ENCODE measurements at places on chromosomes 11 and 22.

- DNase-seq = no peak
These were observed 15.3 kb downstream of the OR51M1 start for GRCh38 chr11:5398936-5399335.

DNA sequence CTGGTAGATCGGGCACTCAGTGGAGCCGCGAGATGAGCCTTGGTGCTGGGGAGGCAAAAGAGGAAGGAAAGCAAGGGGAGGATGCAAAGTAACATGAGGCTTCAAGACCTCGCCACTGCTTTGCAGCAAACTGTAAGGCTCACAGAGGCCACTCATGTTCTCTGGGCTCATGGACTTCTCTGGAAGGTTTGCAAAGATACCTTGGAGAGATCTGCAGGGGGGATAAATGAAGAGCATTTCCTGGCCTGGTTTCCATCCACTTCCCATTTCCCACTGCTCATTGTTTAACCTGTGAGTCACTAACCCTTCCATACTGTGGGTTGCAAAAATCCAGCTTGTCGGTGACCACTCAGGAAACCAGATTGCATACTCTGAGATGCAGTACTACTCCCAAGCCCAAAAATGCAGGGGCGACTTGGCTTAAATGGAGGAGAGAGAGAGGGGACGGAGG is 38.5 kb downstream of the OSBP2 start:
- DNase-seq = no peak

GRCh38 chr11:101345891-101346290 is 216.3 kb upstream of the PGR start:
- DNase-seq = no peak

DNA sequence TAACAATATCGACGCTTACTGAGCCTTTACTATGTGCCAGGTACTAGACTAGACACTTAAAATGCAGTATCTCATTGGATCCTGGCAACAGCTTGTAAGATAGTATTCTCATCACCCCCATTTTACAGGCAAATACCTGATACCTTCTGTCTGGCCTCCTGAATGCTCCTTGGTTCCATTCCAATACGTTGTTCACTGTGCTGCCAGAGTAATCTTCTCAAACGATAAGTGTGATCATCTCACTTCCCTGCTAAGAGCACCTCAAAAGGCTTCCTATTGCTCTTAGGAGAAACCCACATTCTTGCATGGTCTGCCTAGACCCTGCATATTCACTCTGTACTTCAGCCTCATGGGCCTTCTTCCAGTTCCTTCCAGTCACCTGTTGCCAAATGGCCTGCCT is 1.3 kb upstream of the NRIP3 start:
- DNase-seq = no peak

DNA sequence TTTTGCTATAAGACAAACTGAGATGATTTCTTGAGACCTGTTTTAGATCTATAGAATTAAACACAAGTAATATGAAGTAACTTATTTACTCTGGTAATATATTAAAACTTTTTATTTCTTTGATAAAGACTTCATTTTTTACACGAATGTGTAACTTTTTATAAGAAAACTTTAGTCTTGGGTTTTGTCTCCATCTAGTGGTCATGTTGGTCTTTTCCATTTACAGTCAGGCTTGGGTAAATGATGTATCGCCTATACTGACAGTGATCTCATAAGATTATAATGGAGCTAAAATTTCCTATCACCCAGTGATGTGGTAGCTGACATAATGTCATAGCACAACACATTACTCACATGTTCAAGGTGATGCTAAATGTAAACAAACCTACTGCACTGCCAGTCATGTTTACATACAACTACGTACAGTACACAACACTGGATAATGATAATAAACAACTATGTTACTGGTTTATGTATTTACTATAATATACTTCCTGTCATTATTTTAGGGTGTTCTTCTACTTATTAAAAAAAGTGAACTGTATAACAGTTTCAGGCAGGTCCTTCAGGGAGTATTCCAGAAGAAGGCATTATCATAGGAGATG is 7.5 kb upstream of the C11orf97 start:
- peak; percentile 60 for DNase-seq

DNA sequence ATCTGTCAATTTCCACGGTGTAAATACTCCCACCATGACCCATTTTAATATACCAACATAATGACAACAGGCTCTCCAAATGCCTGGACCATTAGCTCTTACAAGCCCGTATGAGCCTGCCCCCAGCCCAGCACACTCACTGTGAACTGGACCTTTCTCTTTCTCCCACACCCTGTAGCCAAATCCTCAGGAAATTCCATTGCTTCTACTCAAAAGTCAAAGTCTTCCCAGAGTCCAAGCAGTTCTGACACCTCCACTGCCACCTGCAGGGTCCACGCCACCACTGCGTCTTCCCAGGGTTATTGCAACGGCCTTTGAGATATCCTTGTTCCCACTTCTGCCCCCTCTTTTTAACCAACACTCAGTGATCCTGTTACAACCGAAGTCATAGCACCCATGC is 110.1 kb upstream of the ASPHD2 start:
- DNase-seq = no peak

- no peak for DNase-seq
These were observed 14.0 kb downstream of the DDX25 start for GRCh38 chr11:125918140-125918840.

DNA sequence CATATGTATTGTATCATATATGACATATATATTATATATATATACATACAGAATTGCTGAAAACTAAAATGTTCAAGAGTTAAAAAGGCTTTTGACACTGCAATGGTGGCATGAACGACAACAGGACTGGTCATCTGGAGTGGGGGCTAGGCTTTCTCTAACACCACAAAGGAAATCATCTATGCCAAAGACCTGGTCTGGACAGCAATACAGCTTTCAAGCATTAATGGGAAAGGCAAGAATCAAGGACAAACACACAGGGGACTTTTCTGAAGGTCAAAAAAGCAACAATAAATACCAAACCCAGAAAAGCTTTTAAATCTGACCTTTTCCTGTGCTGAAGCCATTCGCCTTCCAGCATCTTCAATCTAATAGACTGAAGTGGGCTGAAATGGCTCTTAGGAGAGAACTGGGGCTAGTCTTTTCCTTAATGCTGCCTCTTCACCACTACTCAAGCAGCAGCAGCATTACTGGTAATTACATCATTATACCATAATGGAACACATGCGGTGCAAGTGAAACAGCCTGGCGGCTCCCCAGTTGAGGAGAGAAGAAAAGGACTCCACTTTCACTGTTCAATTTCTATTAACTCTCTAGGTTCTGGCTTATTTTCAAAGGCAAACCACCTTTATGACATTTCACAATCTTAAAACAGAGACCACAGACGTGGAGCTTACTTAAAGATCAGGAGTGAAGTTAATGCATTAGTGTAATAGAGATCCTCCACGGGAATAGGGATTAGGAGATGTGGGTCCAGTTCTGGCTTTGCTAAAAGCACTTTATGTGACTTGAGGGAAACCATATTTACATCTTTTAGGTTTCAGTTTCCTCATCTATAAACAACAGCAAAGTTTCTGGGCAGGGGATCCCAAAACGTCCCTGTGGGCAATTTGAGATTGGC is 63.0 kb downstream of the GAB2 start:
- peak; percentile 23 for DNase-seq

DNA sequence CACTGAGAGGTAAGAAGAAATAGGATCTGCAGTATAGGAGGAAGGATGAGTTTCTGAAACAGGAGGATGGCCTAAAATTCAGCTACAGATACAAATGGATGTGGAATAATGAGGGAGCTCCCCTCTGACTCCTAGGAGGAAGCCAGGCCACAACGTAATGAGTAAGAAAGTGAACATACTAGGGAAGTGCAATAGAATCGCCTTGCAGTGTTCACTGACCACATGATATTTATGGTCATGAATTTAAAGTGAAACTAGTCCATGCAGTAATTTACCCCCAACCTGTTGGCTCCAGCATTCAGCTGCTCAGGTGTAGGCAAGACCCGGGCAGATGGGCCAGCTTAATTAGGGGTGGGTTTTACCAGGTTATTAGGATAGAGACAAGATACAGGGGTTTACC is 101.7 kb downstream of the DEUP1 start:
- no peak for DNase-seq

GRCh38 chr11:35056391-35057093 is 82.4 kb upstream of the CD44 start:
- DNase-seq = no peak

DNA sequence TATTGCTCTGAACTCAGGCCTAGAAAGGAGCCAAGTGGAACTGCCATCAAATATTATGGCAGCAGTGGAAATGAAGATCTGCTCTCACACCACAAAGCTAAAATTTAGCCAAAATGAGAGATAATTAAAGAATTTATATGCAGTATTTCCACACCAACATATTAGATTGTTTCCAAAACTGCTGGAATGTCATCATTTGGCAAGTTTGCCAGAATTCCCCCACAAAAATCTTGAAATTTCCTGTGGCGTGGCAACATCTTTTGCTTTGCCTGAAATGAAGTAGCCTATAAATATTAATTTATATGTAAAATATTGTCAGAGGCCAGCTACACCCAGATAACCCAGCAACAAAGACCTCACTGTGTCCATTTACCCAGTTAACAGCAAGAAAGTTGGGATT is 13.8 kb downstream of the C11orf71 start:
- DNase-seq = no peak

DNA sequence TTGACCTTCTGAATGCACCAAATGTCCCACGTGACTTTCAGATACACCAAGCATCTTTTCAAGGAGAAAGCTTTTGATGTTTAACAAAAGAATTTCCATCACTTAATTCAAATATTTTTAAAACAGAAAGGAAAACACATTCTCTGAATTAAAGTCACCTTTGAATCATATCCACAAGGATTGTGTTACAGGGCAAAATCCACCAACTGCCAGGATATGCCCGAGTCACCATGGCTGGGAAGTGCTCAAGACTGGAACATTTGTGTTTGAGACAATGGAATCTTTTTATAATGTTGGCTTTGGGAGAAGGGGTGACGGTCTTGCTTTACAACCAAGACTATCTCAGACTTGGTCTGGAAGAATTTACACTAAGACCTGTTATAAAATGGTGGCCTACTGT is 40.8 kb downstream of the BID start:
- no peak for DNase-seq

- DNase-seq = no peak
These were observed 66.7 kb upstream of the LMO1 start for GRCh38 chr11:8330404-8330803.

GRCh38 chr11:112470355-112470754 is 209.7 kb upstream of the PLET1 start:
- DNase-seq = no peak
